Brain (organoid and tissue), 16 donors: ENCODE measurements at places on chromosomes 4 and X. TPM values are rescaled to one million over a fixed set of nuclear protein-coding genes. Genes with fewer than 3 reads are reported as not detected.

SMR3B gene
- not detected for polyA plus RNA-seq

HUWE1 gene
- polyA plus RNA-seq: 105 TPM

- no peak for DNase-seq
These were observed 250.5 kb upstream of the GPRIN3 start for GRCh38 chr4:89558147-89558546.

LPAR4 gene
- polyA plus RNA-seq: 0.12 TPM

CLCN4 gene
- 22.2 TPM for polyA plus RNA-seq

TRAM1L1 gene
- 1.6 TPM for polyA plus RNA-seq

ADRA2C gene
- 2.0 TPM for polyA plus RNA-seq

DNA sequence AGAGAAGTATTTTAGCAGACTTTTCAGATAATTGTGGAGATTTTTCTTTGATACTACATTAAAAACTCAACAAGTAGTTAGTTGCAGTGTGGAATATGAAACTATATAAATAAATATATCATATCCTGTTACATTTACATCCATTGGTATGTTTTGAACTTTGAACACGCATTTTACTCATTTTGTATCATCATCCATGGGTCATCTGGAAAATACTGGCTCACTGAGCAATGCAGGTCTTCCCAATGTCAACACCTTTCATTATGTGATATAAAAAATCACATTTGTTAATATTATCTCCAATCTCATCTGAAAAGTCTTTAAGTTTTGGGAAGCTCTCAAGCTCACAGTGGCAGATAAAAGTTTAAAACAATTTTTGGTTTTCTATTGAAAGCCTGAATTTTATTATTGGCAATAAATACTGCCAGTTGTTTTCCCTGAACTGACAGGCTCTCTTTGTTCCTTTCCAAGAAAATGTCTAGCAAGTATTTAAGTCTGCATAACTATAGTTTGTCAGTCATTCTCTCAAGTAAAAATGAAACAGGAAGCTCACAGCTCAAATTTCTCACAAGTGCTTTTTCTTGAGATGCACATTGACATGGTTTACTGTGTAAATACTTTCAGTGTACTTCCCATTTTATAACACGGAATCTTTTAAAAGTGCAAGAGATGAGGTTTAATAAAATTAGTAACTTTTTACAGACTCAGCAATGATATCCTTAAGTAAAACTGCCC, 183.5 kb upstream of the GPC4 start:
- DNase-seq: no peak

FGA gene
- 1.9 TPM for polyA plus RNA-seq

- no peak for DNase-seq
These were observed 70.0 kb upstream of the TSPAN5 start for GRCh38 chr4:98728433-98728832.

DNA sequence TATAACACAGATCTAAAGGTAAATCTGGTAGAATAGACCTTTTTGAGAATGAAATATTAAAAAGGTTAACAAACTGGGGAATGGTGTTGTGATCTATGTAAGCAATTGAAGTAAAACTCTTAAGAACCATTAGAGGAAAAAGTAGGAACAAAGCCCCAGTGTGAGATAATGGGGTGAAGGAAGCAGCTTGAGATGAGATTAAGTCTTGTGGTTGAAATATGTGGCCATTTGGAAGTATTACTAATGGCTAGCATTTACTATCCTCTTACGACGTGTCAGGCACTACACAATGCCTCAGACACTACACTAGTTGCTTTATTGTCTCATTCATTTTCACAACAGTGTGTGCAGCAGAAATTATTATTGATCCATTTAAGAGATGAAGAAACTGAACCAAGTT, 25.9 kb upstream of the NDNF start:
- DNase-seq: no peak

ADH1B gene
- polyA plus RNA-seq: 1.1 TPM

KCND1 gene
- 1.6 TPM for polyA plus RNA-seq

DNA sequence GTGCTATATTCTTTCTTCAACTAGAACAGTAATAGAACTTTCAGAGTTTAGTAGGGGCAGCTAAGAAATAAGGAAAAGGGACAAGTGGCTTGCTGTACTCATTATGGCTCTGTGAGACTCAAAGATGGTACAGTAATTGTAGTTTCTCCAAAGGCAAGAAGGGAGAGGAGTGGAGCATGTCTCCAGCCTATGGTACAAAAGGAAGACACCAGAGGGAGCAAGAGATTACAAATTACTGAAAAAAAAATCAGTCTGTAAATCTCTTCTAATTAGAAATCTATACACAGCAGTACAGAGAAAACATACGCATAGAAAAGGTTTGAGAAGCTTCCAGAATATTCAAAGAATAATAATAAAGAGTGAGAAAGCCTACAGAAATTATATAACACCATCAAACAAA, 61.4 kb downstream of the KLHL4 start:
- no peak for DNase-seq

GLRA2 gene
- 0.27 TPM for polyA plus RNA-seq

GRCh38 chr4:185472103-185472542, 590 bp upstream of the CCDC110 start:
- peak; percentile 60 for DNase-seq

- no peak for DNase-seq
These were observed 10.5 kb downstream of the CD99L2 start for GRCh38 chrX:150887906-150888465.

GRCh38 chr4:20026456-20026855, 225.2 kb upstream of the SLIT2 start:
- DNase-seq: no peak

DNA sequence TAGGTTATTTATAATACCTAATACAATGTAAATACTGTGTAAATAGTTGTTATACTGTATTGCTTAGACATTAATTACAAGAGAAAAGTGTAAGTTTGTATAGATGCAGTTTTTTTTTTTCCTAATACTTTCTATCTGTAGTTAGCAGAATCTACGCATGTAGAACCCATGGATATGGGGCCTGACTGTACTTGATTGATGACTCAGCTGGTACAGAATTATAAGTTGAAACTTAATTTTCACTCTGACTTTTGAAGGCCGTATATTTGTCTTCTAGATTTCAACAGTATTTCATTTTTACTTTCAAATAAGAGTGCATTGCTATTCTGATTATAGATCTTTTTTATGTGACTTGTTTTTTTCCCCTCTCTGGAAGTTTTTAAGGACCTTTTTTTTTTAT, 30.8 kb upstream of the NDUFC1 start:
- no peak for DNase-seq

DNA sequence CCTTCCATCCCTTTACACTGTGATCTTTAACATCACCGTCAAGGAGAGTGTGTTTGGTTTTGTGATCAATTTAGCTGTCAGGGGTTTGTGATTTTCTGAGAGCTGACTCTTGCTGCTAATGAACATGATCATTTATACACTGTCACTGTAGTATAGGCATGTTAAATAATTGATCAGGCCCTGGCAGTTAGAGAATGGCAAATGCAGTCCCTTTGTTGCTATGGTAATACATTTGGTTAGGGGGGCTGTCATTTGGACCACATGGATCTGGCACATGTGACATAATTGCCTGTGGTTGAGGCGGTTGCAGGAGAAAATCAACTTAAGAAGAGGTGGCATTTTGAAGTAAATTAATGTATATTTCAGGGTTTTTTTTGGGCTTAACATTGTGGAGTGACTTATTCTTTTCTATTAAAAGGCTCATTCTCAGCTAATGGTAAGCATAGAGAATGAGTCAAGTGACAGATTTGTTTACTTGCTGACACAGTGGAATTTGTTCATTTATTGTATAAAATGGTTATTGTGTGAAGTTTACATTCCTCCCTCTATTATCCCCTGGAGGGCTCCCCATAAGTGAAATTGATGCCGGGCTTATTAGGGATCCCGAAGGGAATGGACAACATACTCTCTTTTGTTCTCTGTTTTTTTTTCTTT, 114.0 kb downstream of the FHIP1A start:
- DNase-seq: peak; percentile 74

DNA sequence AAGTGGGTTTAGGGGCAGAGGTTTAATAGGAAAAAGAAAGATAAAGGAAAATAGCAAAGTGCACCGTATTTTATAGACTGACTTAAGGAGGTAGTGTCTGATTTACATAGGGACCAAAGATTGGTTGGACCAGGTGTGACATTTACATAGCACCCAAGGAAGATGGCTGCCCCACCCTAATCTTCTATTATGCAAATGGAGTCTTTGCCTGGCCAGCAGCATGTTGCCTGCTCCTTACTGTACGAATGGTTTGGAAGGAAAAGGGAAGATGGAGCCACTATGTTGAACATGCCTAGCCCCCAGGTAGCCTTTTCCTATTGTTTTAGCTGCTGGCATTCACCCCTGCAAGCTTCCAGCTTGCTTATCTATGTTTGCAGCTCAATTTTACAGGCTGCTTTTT, 146.2 kb upstream of the PDE5A start:
- no peak for DNase-seq

HTR2C gene
- 0.07 TPM for polyA plus RNA-seq

WDR13 gene
- polyA plus RNA-seq: 127 TPM

DNA sequence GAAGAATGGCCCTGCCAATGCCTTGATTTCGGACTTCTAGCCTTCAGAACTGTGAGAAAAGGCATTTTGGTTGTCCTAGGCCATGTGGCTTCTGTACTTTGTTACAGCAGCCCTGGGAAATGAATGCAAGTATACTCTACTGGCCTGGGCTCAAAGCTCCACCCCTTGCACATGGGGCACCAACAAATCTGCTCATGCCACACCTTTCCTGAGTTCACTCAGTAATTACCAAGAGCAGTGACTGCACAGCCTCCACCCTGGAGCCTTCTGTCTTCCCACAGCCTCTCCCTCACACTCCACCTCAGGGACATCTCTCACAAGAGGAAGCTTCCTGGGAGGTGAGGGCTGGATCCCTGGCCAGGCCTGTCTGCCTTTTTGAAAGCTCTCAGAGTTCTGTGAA, 29.1 kb upstream of the GAB1 start:
- no peak for DNase-seq

- no peak for DNase-seq
These were observed 1.5 kb upstream of the PSAPL1 start for GRCh38 chr4:7436256-7436655.

GRCh38 chr4:48710446-48711209, 69.5 kb downstream of the FRYL start:
- DNase-seq: peak; percentile 7

DNA sequence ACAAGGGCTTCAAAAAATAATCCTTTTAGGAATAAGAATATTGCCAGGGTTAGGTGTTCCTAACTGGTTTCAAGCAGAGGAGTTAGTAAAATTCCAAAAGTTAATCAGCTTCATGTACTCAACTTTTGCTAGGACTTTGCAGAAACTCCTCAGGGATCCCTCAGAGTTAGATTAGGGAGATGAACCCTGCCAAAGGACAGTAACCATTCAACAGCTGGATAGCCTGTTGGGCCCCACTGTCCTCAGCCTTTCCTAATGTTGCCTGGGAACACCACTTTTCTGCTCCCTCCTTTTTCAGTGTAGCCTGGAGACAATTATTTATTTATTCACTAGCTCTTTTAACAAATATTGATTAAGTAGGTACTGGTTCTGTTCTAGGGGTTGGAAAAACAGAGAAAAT, 53.8 kb downstream of the NFKB1 start:
- DNase-seq: no peak

- DNase-seq: peak; percentile 77
These were observed 227.2 kb downstream of the ANK2 start for GRCh38 chr4:113276464-113277170.

GRCh38 chrX:19879181-19879580, 8.2 kb downstream of the SH3KBP1 start:
- DNase-seq: no peak

GRCh38 chr4:139619644-139620043, 46.0 kb upstream of the MGST2 start:
- DNase-seq: no peak

DNA sequence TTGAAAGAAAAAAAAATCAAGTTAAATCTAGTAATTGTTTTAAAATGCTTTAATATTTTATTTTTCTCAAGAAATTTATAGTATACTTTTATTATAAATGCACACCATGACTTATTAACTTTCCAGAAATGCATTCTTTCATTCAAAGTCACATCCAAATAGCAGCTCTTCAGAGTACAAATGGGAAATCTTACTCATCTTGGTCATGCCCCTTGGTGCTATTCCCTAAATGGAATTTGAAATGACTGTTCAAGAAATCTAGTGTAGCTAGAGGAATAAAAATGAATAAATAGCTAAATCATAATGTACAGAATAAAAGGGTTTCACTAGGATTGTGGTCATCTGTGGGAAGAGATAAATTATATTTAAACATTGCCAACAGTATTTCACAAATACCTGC, 1139.7 kb downstream of the PCDH18 start:
- DNase-seq: no peak

XAGE5 gene
- not detected for polyA plus RNA-seq
